Stimulated activated CD8-positive, alpha-beta memory T cell treated with anti-CD3 and anti-CD28 coated beads, Interleukin-4, amount 100 ng/mL, for 1 hour (primary cell): ENCODE measurements at places on chromosomes 7 and 10.
A peak's percentile ranks its signal among the peaks of the same experiment; 100 is the strongest.

DNA sequence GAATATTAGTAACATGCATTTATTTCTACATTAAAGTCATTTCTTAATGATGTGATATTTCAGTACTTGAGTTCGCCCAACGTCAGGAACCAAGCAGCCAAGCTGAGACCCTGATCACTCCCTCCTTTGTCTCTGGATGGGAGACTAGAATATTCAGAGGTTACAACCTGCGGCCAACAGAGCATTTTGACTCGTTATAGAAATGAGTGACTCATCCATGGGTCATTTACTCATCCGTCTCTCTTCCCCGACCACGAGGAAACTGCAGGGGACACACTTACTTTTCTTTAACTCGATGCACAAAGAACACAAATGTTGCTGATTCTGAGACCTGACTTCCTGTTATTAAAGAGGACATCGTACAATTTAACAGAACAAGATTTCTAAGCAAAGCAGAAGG is 343.3 kb downstream of the FRMD4A start:
- DNase-seq = no peak

GRCh38 chr10:71573562-71574518 is 145.7 kb downstream of the C10orf105 start:
- no peak for DNase-seq

- DNase-seq = no peak
Measured at GRCh38 chr10:97612386-97612785, 20.9 kb downstream of the MORN4 start.

- DNase-seq = no peak
Measured at GRCh38 chr10:114719311-114719710, 61.2 kb upstream of the ABLIM1 start.

GRCh38 chr10:88522715-88523114 is 60.4 kb downstream of the RNLS start:
- DNase-seq = no peak

GRCh38 chr10:5645375-5645774 is 21.0 kb downstream of the ASB13 start:
- DNase-seq = no peak

DNA sequence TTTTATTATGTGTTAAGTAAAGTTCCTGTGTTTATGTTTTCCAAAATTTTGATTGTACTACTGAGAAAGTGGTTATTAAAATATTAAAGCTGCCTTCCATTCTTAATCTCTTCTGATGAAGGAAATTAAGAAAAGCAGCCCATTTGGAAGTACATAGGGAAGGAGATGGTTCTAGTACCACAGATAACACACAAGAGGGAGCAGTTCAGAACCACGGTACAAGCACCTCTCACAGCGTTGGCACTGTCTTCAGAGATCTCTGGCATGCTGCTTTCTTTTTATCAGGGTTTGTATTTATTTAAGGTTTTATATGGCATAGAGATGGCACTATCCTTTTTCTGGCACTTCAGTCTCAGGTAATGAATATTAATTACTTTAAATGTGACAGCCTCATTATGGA is 111.6 kb downstream of the PHTF2 start:
- DNase-seq = no peak

- DNase-seq = peak; percentile 2
Measured at GRCh38 chr7:132655131-132655727, 79.0 kb upstream of the PLXNA4 start.

DNA sequence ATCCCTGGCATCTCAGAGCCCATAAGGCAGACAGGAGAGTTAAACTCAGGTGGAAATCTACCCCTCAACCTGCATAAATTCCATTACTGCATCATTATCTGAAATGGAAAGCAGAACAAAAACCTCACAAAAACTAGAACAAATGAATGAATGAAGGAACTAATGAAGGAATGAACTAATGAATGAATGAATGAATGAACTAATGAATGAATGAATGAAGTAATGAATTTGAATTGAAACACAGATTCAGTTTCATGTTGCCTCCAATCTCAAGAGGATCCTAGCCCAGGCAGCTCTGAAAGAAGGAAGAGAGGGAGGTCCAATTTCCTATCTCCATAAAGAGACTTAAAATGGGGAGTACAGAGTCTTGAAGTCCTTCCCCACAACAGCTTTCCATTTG is 1.9 kb upstream of the UCN3 start:
- DNase-seq = no peak

DNA sequence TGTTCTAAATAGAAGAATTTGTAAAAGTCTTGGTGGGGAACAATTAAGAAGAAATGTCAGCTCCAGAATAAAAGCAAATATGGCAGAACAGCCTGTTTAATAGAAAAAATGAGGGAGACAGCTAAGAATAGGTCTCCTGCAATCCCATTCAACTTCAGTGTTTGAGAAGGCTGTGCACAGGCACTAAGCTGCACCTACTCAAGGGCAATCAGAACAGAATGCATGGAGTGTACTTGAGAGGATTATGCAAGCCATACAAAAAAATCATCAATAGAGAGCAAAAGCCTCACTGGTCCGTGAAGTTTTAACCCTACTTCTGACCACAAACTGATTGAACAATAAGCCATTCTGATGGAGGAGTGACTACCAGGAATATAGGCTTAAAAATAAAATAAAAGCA is 690.7 kb upstream of the PCDH15 start:
- DNase-seq = no peak

GRCh38 chr7:29508608-29509007 is 55.0 kb upstream of the PRR15 start:
- DNase-seq = no peak
